ENCODE measurements at places on chromosomes 3 and 15.

DNA sequence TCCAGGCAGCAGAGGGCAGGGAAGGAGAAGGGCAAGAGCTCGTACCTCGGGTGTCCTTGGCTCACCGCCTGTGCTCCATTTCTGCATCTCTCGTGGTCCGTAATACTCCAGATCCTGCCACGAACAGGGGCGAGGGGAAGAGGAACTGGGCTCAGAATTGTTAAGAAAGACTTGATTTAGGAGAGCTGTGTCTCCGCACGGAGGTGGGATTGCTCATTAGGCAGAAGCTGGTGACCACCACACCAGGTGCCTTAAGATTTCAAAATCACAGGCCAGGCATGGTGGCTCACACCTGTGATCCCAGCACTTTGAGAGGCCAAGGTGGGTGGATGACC is 37.2 kb upstream of the BDH1 start:
- no peak for ATAC-seq

- ATAC-seq = no peak
Observed at GRCh38 chr15:98914626-98915025, 93.0 kb downstream of the PGPEP1L start.

- ATAC-seq = peak; percentile 80
Observed at GRCh38 chr15:86611417-86612040, 531.9 kb downstream of the AGBL1 start.

- ATAC-seq = no peak
Observed at GRCh38 chr15:89184886-89185526, 36.4 kb downstream of the RLBP1 start.

DNA sequence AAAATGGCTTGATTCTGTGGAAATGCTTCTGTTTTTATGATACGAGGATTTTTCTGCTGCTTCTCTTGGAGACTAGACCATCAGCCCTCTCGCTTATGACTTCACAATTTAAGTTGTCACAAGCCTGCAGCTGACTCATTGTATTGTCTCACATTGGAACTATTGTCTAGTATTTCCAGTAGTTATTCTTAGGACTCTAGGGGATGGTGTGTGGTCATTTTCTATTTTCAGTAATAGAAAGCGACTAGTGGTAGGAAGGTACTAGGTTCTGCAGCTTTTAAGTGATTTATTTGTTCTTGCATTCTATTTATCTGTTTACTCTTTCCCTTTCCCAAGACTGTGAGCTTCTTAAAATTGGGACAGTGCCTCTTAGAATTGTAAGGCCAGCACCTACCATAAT is 66.3 kb upstream of the CRTC3 start:
- ATAC-seq = no peak

DNA sequence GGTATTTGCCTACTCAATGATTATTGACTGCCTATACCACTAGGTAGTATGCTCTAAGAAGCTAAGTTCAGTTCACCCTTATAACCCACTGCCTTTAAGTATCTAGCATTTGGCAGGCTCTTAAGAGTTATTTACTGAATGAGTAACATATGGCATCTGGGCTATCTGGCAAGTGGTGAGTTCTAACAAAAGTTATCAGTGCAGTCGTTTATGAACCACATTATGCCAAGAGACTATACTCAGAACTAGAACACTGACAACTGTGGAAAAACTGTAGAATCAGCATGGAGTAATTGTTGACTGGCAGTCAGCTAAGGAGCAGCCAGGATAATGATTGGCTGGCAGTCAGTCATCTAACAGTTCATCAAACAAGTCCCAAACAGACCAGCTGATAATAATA is 25.8 kb downstream of the RAF1 start:
- ATAC-seq = peak; percentile 24

DNA sequence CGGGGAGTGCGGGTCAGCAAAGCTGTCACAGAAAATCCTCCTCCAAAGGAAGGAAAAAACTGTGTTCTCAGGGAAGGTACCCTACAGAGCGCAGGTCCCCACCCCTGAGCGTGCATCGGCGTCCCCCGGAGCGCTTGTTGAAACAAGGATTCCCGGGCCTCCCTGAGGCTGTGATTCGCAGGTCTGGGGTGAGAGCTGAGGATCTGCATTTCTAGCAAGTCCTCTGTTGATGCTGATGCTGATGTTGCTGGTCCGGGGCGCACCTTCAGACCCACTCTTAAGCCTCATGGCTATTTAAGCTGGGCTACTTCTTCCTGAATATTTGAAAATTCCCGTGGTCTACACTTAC is 226.2 kb upstream of the IGF1R start:
- no peak for ATAC-seq

- ATAC-seq = no peak
Observed at GRCh38 chr3:194938845-194939531, 253.3 kb downstream of the FAM43A start.
